ENCODE measurements at places on chromosomes 7 and 10.

DNA sequence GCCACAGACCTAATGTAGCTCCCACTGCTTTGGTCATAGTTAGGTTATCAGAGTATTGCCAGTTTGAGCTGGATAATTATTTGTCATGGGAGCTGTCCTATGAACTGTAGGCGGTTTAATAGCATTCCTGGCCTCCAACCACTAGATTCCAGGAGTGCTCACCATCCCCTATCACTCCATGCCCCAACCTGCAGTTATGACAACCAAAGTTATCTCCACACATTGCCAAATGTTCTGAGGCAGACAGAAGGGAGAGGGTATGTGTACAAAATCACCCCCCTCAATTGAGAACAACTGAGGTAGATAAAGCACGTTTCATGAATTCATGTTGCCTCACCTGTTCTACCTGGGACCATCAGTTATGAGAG is 119.0 kb upstream of the CACUL1 start:
- no peak for DNase-seq

DNA sequence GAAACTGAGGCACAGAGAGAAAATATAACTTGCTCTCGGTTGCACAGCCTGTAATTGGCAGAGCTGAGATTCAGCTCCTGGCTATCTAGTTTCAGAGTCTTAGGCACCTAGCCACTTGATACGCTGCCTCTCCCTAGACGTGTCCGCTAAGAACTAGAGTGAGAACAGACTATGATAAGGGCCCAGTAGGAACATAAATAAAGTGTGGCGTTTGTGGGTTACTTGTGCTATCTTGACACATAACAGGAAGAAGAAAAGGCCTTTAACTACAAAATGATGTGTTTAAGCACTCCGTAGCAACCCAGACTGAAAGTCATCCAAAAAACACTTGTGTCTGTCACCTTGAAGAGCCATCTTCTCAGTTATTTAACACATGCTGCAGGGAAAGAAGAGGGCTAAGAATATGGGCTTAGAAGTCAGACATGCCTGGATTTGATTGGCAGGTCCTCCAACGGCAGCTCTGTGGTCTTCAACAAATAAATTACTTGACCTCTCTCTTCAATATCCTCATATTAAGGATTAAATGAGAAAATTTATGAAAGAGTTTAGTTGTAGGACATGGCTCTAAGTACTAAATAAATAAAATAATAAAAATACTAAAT is 96.2 kb downstream of the SGMS1 start:
- no peak for DNase-seq

DNA sequence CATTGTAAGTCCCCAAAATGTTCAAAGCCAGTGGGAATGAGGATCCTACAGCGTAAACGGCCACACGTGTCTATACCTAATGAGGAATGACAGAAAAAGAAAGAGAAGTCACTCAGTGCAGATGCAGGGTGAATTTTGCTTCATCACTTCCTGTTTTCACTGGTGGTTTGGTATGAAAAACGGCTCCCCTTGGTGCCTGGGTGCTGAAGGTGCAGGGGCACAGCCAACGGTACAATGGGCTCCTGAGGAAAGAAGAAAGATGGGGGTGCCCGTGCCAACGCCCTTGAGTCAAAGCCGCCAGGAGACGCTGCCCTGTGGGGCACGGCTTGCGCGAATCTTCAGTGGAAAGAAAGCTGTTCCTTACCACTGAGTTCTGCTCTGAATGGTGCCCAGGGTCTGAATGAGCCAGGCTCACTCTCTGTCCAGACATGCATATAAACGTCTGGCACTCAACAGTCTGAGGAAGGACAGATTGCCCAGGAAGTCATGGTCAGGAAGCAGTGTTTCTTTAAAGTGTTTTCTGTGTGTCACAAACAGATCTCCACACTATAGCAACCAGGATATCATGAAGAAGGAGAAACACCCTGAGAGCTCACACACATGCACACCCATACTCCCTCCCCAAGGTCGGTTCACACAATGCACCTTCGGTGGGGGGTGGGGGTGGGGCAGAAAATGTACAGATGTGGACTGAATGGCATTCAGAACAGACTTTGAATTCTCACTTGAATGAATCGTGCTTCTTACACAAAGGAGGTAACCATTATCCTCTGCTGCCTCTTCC is 105.8 kb downstream of the ELMO1 start:
- no peak for DNase-seq

DNA sequence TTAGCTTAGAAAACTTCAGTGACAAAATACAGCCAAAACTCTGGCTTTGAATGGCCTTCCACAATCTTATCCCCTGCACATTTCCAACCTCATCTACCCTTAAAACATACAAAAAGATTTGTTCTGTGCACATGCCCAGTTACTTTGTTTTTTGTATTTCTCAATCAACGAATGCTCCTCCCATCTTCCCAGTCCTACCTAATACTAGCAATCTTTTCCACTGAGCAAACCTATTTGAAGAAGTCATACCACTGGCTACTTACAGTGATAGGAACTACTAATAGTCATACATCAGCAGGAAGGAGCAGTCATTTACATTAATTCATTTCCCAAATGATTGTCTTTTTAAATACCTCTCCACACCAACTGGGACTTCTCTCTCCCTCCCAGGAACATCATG is 2.5 kb downstream of the USP54 start:
- no peak for DNase-seq

DNA sequence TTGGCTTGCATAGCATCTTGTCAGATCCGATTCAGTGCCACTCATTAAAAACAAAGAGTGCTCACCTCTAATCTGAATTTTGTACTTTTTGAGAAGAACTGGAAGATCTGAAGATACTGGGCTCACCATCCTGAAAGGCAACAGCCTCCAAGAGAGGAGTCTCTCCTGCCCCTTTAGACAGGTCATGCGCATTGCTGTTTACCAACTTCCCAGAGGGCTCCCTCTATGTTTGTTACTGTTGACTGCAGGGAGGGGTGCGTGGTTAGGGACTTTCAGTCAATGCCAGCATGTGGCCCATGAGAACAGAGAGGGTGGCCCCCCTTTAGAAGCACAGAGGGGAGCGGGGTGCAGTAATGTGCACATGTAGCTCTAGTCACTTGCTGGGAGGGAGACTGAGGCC is 33.2 kb upstream of the CABCOCO1 start:
- DNase-seq, result no peak

- peak; percentile 48 for DNase-seq
Measured at GRCh38 chr7:30173058-30173897, 38.5 kb downstream of the MTURN start.

- no peak for DNase-seq
Measured at GRCh38 chr7:2085804-2086203, 146.9 kb downstream of the MAD1L1 start.

- peak; percentile 28 for DNase-seq
Measured at GRCh38 chr7:142323706-142324105, 65.8 kb upstream of the PRSS58 start.

- no peak for DNase-seq
Measured at GRCh38 chr10:6578795-6579182, 1.3 kb downstream of the PRKCQ start.

DNA sequence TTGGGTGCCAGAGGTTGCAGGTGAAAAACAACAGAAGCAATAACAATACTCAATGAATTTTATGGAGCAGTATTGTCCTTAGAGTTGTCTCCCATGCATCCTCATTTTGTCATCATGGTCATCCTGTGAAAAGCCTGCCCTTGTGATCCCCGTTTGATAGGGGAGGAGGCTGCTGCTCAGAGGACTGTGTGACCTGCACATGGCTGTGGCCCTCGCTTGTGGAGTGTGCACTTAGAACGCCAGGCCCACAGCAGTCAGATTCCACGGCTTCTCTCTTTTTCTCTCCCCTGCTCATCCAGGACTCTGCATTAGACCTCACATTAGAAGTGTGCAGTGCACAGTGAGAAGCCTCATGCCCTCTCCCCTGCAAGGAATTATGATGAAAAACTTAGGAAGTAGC is 491.1 kb upstream of the KLF6 start:
- DNase-seq, result no peak

DNA sequence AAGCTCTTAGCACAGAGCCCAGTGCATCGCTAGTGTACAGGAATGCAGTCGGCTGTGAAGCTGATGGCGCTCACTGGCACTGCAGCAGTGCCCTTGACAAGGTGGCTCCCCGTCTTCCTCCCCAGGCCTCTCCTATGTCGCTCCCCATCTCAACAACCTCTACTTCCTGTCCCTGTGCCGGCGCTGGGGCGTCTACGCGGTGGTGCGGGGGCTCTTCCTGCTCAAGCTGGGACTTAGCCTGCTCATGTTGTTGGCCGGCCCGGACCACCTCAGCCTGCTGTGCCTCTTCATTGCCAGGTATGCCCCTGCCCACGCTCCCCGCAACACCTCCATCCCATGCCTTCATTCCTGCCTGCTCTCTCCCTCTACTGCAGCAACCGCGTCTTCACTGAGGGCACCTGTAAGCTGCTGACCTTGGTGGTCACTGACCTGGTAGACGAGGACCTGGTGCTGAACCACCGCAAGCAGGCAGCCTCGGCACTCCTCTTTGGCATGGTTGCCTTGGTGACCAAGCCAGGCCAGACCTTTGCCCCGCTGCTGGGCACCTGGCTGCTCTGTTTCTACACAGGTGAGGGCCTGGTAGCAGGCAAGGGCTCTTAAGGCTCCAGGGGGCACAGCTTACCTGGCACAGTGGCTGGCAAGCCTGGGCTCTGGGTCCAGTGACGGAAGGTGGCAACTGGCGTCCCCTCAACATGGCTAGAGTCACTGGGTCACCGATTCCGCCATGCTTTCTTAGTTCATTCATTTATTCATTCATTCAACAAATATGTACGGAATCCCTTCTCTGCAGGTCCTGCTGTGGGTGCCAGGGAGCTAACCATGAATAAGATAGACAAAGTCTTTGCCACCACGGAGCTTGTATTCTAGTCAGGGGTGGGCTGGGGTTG is 22.3 kb upstream of the C10orf95 start:
- DNase-seq, result no peak

GRCh38 chr10:127905001-127905847 is 1.7 kb upstream of the PTPRE start:
- no peak for DNase-seq

GRCh38 chr7:4725014-4725849 is 43.1 kb downstream of the FOXK1 start:
- DNase-seq, result peak; percentile 71

GRCh38 chr7:107161415-107161814 is 7.4 kb upstream of the HBP1 start:
- no peak for DNase-seq

- DNase-seq, result no peak
Measured at GRCh38 chr10:44581996-44582395, 197.1 kb upstream of the CXCL12 start.

- DNase-seq, result no peak
Measured at GRCh38 chr7:53609185-53609584, 573.8 kb downstream of the POM121L12 start.

DNA sequence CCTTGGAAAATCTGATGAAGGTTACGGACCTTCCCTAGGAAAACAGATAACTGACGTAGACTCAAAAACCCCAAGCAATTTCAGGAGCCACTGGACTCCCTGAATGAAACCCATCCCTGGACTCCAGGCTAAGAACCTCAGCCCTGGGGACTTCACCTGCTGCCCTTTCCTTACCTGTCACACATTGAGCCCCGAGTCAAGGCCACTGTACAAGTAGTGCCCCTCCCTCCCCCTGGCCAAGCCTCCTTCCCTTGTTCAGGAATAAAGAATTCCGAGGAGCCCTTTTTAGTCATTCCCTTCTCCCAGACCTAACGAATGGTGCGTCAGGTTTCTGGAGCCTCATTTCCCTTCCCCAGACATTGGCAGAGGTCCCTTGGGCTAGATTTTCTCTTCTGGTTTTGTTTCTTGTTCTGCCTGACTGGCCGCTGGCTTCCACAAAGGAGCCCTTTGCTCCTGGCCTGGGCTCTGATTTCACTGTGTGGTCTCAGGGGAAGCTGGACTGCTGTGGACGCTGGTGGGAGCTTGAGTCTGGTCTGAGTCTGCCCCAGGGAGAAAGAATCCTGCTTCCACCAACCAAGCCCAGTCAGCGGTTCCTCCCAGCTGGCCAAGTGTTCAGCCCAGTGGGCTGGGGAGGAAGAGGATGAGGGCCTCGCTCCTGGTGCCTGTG is 31.7 kb downstream of the ZNF775 start:
- DNase-seq, result no peak

GRCh38 chr7:33853361-33854062 is 51.8 kb upstream of the BMPER start:
- DNase-seq, result no peak

DNA sequence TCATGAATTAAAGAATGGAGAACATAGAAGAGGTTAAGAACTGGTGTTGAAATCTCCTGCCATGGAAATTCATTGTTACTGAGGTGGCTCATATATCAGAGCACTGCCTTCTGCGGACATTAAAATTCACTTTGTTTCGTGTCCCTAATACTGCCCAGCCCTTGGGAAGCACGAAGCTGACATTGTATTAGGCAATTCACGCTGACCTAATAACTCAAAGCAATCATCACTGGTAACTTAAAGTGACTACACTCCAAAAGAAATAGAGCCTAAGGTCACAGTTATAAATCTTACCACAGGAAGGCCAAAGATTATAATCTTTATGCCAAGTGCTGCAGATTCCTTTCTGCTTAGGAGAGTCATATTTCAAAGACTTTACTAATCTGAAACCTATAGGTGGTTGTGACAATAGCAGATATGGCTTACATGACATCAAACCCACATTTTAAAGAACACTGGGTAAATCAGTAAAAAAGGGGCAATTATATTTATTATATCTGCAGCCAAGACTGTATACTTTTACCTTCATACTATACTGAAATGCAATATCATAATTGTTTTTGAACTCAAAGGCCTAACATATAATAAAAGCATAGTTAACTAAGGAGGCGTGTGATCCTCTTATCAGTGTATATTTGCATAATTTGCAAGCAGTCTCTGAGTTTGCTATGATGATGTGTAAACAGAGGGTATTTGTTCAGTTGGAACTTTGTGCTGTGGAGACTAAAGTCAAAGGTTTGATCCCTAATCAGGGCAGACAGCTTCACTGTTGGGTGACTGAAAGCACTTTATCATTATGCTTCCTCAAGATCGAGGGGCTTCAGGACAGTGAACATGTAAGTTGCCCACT is 51.9 kb upstream of the CAPZA2 start:
- no peak for DNase-seq

- DNase-seq, result peak; percentile 92
Measured at GRCh38 chr7:135509839-135510591, at the start of gene CNOT4. Gene CNOT4 (minus strand): TSS chr7:135510102. CDS start chr7:135438331, 71,771 bp downstream.

- peak; percentile 21 for DNase-seq
Measured at GRCh38 chr10:53839440-53840039, 961.5 kb downstream of the PCDH15 start.

GRCh38 chr10:35895331-35895730 is 253.2 kb upstream of the FZD8 start:
- no peak for DNase-seq

- no peak for DNase-seq
Measured at GRCh38 chr7:36814311-36814710, 90.0 kb upstream of the AOAH start.

GRCh38 chr7:16114633-16115032 is 306.7 kb downstream of the CRPPA start:
- DNase-seq, result peak; percentile 37

Data from A549 (cell line).